ENCODE measurements at places on chromosomes 4 and X. TPM values are rescaled to one million over a fixed set of nuclear protein-coding genes. Genes with fewer than 3 reads are reported as not detected.

The UGT2B15 gene
- total RNA-seq: not detected

The SPATA4 gene
- total RNA-seq: not detected

The CPE gene
- 3.2 TPM for total RNA-seq

The PNMA6A gene
- 0.21 TPM for total RNA-seq

The NPNT gene
- total RNA-seq: 13.2 TPM

The TMEM144 gene
- 11.7 TPM for total RNA-seq

The GAGE12F gene
- not detected for total RNA-seq

The MTTP gene
- 0.80 TPM for total RNA-seq

The SSX2B gene
- not detected for total RNA-seq

The SPIN4 gene
- total RNA-seq: 4.3 TPM

The SUV39H1 gene
- 2.8 TPM for total RNA-seq

Data from myocyte (in vitro differentiated cells).